Activated T-helper 1 cell treated with Interleukin-2 at 50 U/mL for 16 hours (primary cell): ENCODE measurements at places on chromosomes 2 and 18.

- DNase-seq, result no peak
Observed at GRCh38 chr2:190382851-190383250, 25.3 kb upstream of the MFSD6 start.

DNA sequence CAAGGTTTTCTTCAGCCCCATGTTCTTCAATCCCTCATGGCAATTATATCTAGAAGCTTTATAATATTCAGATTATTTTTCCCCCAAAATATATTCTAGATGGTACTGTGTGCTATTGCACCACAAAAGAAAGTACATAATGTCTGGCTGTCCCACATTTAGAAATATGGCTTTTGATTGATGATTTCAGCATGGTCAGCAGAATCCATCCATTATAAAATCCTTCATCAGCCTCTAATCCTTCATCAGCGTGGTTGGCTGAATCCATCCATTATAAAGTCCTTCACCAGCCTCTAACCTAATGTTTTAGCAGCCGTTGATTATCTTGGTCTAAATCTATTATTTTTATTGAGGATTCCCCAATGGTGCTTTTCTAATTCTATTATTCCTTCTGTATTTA lies 23.3 kb upstream of the HAAO start:
- no peak for DNase-seq

- no peak for DNase-seq
Observed at GRCh38 chr18:56844556-56844955, 193.4 kb downstream of the WDR7 start.

DNA sequence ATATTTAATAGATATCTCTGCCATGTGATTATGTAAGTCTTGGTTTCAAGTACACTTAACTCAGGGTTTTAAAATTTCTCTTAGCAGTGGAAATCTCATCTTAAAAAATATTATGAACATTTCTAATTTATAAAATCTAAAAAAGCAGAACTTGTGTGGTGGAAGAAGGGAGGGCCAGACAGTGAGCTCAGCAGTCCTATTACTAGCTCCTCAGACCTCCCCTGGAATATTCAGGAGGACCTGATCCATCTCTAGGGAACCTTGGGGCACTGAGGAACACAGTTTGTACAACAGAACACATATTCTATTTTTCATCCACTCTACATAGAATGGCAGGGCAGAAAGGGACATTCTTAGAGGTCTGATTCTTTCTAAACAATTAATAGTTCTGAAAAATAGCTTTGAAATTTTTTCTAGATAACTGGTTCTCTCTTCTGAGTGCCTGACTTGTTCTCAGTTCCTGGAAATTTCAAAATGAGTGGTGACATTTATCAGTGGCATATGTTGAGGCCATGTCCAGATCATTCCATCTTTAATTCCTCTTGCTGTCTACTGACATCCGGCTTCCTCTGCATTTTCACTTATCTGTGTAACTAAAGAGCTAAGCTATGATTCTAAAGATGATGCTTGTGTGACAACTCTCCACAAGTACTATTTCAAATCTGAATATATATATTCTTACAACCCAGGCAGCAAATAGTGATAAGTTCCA lies 8.2 kb upstream of the MAP4K4 start:
- no peak for DNase-seq

DNA sequence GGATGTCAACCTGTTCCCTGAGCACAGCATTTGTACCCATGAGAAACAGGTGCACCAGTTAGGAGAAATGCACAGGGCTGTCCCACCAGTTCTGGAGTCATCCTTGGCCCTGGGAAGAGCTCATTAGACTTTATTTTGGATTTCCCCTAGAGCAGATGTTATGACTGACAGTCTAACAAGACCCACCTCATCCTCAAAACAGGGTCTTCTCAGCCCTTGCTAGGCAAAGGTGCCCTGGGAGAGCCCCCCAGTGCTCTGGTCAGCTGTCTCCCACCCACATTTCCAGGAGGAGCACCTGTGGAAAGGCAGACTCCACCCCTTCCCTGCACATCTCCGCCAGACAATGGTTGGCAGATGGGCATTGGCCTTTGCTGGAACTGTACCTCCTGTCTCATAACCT lies 5.7 kb upstream of the SP100 start:
- DNase-seq, result no peak

- no peak for DNase-seq
Observed at GRCh38 chr2:217853301-217853881, 149.4 kb downstream of the TNS1 start.

- no peak for DNase-seq
Observed at GRCh38 chr2:36559221-36559942, 38.6 kb downstream of the FEZ2 start.
